Inflammatory macrophage treated with lipopolysaccharide for 1 hour (primary cell): ENCODE measurements at places on chromosomes 4 and X.

DNA sequence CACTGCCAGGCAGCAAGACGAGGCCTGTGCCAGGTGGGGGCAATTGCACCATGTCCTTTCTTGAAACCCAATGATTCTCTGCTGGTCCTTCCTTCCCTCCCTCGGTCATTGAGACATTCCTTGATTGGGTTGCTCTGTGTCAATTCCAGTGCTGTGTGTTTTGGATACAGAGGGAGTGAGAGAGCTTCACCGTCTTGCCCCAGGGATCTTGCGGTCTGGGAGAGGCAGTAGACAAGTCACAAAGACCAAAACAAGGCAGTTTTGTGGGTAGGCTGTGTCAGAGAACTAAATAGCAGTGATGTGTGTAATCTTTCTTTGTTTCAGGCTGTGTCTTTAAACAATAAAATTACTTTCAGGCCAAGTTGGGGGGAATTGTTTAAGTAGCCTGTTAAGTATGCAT is 38.8 kb upstream of the TADA2B start:
- DNase-seq = no peak

DNA sequence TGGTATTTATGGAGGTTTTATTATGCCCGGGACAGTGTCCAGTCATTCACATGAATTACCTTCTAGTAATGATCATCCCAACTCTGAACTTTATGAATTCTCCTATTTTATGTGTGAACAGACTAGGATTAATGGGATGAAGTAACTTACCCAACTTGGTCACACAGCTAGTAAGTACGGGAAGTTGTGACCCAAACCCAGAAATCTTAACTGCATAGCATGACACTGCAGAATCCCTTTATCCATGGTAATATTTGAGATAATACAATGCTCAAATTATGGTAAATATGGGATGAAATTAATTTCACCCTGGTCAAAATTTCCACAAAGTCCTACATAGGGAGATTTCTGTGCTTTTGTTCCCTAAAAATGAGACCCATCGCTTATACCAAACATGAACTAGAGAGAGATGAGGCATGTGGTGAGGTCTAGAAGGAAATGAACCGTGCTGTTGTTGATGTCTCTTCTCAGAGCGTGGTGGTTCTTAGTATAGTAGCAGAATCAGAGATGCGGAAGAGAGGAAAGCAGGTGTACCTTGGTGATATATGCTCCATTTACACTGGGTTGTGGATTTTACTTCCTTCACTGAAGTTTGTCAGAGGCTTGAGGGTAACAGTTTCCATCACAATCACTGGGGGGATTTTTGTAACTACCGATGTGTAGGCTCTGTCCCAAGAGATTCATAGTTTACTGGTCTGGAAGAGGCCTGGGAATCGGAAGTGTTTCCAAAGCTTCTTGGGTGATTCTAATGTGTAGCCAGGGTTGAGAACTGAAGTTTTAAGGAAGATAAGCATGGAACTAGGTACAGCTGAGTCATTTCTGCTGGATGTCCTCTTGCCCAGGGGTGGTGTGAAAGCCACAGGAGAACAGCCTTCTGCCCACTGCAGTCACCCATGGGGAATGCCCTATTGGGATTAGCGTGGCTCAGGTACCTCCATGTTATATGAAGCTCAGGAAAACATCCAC is 30.2 kb upstream of the FAM9C start:
- DNase-seq = no peak

GRCh38 chr4:54391104-54391503 is 162.0 kb downstream of the PDGFRA start:
- no peak for DNase-seq

GRCh38 chr4:126686491-126686890 is 946.3 kb upstream of the INTU start:
- DNase-seq = no peak

DNA sequence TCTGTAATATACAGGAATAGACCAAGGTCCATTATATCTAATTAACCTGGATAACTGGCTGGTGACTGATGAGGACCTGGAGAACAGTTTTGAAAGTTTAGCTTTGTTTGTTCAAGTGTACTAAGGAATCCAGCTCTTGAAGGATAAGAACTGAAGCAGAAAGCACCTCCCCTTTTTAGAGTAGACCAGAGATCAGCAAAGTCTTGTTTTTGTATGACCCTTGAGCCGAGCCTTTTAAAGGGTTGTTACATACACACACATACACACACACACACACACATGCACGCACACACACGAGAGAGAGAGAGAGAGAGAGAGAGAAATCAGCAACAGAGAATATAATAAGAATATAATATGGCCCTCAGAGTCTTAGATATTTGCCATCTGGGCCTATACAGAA is 13.0 kb downstream of the MOSPD2 start:
- no peak for DNase-seq

DNA sequence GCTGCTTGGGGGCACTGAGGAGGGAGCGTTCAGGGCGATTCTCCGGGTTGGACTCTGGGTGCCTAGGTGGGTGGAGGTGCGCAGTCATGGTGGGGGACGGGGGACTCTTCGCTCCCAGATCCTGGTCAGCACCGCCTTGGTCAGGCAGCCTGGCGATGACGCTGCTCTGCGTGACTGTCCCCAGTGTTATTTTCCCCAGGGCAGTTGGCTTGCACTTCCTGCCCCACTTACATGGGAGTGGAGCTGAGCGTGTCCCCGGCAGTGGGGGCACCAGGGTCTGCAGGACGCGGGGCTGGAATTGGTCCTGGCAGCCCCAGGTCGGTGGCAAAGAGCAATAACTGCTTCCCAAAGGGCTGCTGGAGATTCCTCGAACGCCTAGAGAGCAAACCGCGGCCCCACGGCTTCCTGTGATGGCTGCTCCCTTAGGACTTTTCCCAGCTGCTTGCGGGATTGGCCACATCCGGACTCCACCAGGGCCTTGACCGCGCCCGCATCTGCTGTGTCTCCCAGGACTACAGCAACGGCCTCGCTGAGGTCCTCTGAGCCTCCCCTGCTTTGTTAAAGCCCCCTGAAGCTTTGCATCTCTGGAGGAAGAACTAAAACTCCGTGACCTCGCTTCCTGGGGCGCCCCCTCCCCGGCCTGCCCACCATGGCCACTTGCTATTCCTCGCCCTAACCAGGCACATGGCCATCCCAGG is 35.3 kb upstream of the GPR78 start:
- no peak for DNase-seq

DNA sequence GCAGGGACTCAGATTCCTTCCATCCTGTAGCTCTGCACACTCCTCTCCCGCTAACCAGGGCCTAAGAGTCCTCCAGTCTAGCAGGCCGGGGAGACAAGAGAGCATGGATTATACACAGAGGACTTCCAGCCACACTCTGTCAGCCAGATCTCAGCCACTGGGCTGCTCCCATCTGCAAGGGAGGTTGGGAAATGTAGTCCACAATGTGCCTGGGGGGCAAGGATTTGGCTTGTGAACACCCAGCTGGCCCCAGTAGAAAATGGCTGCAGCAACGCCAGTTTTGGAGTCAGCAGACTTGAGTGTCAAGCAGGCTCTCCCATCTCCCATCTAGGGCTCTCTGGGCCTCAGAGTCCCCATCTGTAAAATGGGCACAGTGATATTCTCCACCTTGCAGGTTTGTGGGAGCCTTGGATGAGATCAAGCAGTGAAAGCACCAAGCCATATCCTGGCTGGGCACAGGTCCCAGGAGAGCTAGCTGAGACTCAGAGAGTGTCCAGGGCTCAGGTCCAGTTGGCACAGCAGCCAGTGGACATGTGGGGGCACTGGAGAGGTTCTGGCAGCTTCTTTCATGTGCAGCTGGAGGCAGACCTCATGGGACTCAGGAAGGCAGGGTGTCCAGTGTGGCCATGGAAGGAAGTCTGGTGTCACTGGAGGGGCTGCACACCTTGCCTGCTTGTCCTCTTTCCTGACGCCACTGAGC is 14.6 kb downstream of the PSAPL1 start:
- DNase-seq = no peak

DNA sequence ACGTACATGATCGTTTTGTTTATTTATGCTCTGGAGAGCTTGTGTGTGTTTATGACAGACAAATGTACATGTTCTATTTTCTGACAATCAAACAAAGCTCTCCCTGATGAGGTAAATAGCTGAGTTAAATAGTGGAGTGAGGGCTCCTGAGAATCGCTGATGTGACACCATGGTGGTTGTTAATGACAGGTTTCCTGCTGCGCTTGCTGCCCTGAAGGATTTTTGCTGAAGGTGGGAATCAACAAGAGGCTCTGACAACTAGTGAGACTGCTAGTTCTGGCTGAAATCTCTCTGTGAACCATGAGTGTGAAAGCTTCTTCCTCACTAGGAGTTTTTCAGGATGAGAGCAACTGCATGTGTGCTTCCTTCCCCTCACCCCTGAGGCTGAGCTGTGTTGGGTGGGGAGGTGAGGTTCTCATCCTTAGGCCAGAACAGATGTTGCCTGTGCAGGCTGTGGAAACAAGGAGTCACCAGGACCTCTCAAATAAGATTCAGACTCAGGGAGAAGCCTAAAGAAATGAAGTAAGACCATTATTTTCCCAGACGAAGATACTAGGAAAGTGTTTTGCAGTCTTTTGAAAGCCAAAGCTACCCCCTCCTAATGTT is 173.4 kb upstream of the JADE1 start:
- DNase-seq = no peak

DNA sequence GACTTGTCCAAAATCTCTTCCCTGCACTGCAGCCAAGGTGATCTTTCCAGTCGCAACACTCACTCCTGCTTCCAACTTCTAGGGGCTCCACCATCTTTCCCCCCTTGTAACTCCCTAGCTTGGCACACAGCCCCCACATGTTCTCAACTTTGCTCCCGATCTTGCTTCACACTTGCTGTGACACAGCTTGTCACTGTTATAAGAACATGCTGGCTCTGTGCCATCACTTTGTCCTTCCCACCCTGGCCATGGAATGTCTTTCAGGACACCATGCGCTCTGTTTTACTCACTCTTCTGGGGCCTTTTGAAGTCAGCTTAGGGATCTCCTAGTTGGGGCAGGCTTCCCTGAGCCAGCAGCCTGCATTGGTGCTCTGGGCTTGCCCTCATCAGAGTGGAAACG is 2.5 kb downstream of the NSDHL start:
- DNase-seq = no peak
